GF-D8 (cell line): ENCODE measurements at places on chromosomes 12 and 14.

DNA sequence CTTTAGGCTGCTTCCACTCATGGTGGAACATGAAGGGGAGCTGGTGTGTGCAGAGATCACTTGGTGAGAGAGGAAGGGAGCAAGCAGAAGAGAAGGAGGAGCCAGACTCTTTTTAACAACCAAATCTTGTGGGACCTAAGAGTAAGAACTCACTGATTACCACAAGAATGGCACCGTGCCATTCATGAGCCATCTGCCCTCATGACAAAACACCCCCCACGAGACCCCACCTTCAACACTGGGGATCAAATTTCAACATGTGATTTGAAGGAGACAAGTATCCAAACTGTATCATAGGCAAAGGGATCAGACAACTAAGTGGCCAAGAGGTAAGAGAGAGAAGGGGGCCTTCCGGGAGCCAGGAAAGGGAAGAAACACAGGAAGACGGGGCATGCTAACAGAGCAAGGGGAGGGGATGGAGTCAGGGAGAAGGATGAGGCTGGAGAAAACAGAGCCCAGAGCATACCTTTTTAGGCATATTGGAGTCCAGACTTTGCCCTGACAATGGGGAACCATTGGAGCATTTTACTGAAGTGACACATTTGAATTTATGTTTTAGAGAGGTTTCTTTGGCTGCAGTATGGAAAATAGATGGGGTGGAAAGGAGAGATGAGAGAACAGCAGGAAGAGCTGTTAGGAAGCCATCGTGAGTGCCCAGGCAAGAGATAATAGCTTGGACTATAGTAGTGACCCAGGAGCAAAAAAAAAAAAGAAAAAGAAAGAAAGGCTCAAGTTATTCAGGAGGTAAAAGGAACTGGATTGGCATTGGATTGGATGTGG is 204.4 kb upstream of the NUDT4 start:
- DNase-seq = no peak

GRCh38 chr12:10612984-10613348 is 443 bp downstream of the MAGOHB start:
- DNase-seq = no peak

- DNase-seq = no peak
Measured at GRCh38 chr14:104239861-104240301, 101.5 kb downstream of the KIF26A start.

- no peak for DNase-seq
Measured at GRCh38 chr12:96404696-96405095, 4.5 kb upstream of the CDK17 start.

GRCh38 chr14:106838991-106839769 is 1312.8 kb downstream of the TMEM121 start:
- no peak for DNase-seq

DNA sequence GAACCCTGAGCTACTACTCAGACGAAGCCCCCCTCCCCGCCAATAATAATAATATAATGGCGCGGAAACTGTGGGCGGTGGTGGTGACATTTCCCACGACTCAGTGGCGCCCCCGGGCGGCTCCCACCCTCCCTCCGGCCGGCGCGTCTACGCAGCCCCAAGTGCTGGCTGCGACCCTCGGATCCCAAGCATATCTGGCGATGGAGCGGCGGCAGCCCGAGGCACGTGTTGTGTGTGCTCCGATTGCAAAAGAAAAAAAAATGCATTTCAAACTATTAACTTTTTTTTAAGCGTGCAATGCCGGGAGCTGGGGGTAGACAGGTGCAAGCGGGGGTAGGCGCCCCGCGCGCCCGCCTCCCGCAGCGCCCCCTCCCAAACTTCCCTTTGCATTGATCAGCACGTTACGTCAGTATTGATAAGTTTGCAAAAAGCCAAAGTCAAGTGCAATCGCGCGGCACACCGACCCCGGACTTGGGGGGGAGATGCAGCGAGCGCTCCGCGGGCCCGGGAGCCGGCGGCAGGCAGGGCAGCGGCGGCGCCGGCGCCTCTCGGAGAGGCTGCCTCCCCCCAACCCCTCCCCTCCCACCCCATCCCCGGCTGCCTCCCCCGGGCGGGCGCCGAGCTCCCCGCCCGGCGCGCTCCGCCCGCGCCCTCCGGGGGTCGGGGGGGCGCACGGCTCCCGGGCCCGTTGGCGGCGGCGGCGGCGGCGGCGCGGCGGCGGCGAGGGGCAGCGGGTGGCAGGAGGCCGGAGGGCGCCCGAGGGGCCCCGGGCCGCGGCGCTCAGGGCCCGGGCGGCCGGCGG is 113.1 kb upstream of the MYL2 start:
- no peak for DNase-seq

DNA sequence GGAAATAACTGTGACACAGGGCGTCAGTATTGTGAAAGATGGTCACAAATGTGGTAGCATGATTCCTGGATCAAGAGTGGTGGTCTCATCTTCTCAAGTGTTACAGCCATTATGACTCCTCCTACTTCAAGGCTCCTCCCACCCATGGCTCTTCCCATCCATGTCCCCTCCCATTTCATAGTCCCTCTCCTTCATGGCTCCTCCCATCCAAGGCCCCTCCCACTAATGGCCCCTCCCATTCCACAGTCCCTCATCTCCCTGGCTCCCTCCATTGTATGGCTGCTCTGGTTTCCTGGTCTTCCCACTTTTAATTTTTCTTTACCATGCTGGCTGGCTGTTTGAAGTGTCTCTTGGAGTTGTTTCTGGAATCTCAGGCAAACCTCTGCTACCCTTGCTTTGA is 1375.2 kb upstream of the TMEM132C start:
- no peak for DNase-seq

DNA sequence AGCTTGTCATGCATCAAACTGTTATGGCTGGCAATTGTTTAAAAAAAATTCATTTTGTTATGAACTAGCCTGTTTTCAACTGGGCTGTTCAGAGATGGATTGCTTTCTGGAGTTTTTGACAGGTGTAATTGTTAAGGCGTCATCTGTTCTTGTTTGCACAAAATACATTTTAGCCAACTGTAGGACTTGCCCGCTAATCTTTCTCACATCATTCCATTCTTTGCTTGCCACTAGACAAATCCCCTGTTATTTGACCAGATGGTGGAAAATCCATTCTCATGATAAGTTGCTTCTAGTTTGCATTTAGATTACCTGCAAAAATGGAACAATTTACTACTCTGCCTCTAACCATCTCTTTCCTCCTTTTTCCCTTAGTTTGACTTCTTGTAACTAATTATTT is 114.3 kb downstream of the NPAS3 start:
- DNase-seq = no peak

DNA sequence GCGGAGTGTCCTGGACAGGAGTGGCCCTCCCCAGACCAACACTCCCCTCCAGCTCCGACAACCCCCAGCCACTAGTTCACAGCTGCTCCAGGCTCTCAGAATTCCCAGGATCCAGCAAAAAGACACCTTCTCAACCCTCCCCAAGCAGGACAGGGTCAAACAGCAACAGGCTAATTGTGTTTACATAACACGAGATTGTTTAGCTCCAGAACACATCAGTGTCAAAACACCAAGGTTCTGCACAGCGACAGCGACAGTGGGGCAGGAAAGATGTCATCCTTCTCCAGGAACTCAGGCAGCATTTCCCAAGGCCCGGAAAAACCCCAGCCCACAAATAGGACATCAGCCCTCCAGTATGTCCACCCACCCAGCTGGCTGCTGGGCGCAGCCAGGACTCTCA is 16.5 kb downstream of the ITPK1 start:
- DNase-seq = no peak

DNA sequence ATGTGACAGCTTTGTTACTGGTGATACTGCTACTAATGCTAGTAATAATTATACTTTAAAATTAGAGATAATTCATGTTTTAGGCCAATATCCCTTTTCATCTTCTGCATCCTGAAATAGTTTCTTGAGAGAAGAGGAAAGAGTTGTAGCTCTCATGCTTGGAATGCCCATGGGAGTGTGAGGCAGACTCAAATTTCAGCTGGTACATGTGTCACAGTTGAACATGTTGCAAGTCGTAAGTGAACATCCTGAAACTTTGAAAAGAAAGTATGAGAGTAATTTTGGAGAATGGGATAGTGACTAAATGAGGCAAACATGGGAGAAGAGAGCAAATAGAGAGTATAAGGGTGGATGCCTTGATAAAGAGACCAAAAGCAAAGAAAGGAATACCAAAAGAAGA is 168.0 kb downstream of the TMTC3 start:
- DNase-seq = no peak

- DNase-seq = no peak
Measured at GRCh38 chr14:73491256-73492042, 716 bp downstream of the RIOX1 start.

DNA sequence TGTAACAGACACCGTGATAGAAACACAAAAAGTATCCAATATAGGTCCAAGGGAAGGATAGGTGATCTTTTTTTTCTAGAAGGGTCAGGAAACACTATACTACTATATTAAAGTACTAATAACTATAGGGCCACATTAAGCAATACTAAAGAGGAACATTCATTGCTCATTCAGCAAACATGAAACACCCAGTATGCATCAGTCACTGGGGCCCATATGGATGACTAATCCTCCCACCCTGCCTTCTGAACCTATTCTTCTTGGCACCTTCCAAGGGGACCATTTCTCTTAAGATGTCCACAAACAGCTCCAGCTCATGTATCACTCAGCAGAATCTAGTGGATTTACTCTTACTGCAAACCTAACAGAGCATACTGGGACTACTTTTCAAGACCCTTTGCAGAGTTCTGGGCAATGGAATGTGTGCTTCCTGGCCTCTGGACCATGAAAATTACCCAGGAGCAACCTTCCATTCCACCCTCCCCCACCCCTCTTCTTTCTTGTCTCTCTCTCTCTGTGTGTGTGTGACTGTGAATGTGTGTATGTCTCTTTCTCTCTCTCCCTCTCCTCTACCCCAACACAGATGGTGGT is 187.9 kb downstream of the EPS8 start:
- no peak for DNase-seq

DNA sequence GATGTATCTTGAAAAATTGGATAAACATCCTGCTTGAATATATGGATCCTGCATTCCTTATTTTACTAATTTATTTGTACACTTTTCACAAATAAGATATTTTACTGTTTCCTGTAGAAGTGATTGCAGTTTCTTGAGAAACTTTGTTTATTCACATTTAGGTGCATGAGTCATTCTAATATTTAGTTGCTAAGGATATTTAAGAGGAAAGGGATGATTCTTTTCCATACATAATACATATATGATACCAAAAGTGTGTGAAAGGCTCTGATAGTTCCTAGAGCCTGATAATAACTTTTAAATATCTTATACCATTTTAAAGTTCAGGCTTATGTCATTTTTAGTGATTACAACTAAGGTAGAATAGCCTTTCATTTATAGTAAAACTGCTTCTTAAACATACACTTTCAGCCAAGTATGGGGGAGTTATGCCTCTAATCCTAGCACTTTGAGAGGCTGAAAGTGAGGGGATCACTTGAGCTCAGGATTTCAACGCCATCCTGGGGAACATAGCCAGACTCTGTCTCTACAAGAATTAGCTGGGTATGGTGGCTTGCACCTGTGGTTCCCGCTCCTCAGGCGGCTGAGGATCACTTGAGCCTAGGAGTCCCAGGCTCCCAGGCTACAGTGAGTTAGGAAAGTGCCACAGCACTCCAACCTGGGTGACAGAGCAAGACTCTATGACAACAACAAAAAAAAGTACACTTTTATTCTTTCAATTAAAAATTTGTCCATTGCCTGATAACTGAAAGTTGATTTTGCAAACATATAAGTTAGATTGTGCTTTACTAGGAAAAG is 262.6 kb upstream of the LRIG3 start:
- no peak for DNase-seq

DNA sequence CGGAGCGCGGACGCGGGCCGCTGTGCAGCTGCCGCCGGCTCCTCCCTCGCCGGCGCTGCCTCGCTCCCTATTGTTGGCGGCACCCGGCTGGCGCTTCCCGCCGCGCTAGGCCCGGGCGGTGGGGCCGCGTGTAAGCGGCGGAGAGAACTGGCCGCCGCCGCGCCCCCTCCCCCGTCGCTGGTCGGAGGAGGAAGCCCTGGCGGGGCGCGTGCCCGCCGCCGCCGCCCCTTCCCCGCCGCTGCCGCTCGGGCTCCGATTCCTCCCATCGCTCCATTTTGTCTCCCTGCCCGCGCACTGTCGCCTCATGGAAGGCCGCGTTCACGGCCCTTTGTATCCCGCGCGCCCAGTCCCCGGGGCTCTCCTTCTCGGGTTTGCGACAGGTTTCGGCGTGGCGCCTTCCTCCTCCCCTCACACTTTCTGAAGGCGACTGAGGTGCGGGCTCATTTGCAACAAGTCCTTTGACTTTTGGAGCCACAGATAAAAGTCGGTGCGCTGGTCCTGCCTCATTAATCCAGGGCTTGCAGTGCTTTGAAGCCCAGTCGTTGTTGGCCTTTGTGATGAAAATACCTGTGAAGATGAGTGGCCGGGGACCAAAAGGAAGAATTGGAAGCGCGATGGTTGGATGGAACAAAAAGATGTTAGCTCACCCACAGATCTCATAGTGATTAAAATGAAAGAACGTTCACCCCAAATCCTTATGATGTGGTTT is 707 bp downstream of the CPSF6 start:
- DNase-seq = no peak
